Foreskin fibroblast (primary cell): ENCODE measurements at places on chromosomes 13 and 19.
A peak's percentile ranks its signal among the peaks of the same experiment; 100 is the strongest.

GRCh38 chr19:343941-344624 is 513 bp downstream of the MIER2 start:
- DNase-seq = peak; percentile 45

DNA sequence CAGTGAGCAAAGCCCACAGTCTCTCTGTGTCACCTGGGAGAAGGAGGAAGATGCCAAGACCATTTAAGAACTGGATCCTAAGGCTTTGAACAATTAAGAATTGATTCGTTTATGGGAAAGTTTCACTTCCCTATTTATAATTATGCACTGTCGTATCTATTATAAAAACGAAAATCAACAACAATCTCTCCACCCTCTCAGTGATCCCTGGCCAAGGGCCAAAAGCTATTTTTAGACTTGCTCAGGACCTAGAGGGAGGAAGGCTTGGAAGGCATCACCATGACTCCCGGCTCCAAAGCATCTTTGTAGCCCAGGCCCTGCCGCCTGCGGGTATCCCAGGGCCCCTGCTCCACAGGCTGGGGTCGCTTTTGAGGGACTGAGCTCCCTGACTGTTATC is 1.3 kb downstream of the RHPN2 start:
- peak; percentile 33 for DNase-seq

GRCh38 chr13:42333613-42334328 is 61.8 kb downstream of the AKAP11 start:
- DNase-seq = peak; percentile 42

GRCh38 chr19:2645826-2646225 is 56.7 kb downstream of the GNG7 start:
- DNase-seq = no peak

- DNase-seq = peak; percentile 95
Measured at GRCh38 chr19:53977991-53978731, 13.3 kb upstream of the CACNG6 start.

DNA sequence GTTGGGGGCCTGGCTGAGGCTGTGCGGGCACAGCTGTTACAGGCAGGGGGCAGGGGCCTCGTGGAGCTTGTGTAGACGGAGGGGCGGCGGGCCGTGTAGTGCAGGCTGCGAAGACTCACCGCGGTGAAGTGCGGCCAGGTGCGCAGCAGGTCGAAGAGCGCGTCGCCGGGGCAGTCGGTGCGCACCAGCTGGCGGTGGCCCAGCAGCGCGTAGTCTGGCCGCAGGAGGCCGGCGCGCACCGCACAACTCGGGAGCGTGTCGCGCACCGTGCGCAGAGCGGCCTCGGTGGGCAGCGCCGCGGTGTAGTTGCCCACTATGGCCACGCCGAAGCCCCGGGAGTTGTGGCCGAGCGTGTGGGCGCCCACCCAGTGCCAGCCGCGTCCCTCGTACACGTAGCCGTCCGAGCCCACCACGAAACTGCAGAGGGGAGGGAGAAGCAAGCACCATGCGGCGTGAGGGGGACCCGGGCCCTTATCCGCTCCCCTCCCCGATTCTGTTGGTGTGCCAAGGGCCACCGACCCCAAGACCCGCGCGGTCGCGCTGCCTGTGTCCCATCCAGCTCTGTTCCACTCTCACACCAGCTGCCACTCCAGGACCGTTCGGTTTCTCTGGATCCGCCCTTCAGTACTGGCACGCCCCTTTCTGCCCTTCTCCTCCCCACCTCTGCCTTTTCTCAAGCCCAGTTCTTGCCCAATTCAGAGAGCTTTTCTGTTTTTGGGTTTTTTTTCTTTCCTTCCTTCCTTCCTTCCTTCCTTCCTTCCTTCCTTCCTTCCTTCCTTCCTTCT is 5.4 kb upstream of the RASAL3 start:
- DNase-seq = no peak

DNA sequence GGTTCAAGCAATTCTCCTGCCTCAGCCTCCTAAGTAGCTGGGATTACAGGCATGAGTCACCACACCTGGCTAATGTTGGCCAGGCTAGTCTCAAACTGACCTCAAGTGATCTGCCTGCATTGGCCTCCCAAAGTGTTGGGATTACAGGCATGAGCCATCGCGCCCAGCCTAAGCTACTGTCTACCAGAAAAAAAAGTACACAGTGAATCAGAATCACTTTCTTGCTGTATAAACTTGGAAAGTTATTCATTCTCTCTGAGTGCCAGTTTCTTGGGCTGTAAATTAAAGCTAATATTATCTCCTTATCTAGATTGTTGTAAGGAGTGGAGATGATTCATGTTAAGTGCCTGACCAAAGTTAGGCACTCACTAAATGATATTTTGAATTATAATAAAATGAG is 242.8 kb downstream of the ENOX1 start:
- no peak for DNase-seq

DNA sequence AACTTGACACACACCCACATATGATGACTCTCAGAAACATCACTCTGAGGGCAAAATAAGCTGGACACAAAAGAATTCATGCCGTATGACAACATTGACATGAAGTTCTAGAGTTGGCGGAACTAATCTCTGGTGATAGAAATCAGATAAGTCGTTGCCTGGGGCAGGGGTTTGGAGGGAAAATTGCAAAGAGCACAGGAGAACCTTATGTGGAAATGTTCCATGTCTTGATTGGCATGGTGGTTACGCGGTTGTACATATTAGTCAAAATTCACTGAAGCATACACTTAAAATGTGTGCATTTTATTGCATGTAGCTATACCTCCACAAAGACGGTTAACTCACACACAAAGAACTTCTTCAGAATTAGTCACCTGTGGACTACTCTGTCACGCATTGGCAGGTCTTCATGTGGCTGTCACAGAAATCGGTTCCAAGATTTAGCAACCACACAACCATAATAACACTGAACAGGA is 137.8 kb upstream of the GJB6 start:
- DNase-seq = no peak

- no peak for DNase-seq
Measured at GRCh38 chr19:3605770-3606169, 905 bp downstream of the TBXA2R start.

DNA sequence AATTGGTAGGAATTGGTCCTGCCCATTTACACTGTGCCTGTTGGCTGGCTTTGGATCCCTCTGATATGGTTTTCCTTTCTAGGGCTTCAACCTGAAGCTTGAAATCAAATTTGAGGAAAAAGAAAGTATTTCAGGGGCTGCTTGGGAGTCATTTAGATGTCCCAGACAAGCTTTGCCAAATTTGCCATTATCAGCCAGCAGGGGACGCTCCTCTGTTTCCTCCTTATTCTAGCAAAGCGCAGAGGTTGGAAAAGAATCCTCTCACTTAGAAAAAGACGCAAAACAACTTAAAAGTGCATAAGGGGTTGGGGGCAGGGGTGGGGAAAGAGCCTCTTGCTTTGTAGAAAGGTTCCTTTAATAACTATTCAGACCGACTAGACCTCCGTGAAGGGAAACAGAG is 1211.1 kb upstream of the PCDH20 start:
- no peak for DNase-seq

DNA sequence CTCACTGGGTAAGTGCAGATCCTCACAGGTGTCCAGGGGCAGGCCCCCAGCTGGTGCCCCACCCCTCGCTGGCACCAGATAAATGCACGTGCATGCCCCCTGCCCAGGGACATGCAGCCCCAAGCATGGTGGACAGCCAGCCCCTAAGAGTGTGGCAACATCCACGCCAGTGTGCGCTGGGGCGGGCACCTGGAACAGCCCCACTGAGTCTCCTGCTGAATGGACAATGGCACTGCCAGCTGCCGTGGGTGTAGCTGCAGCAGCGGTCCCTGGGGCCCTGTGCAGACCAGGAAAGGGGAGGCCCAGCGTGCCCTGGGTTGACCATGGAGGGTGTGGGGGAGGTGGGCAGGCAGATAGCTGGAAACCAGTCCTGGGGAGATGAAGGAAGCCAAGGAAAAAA is 538.7 kb upstream of the SGCG start:
- DNase-seq = no peak

- no peak for DNase-seq
Measured at GRCh38 chr13:64130600-64130999, 2715.0 kb upstream of the PCDH20 start.

- peak; percentile 99 for DNase-seq
Measured at GRCh38 chr13:79936368-79937136, 404.4 kb downstream of the SPRY2 start.

DNA sequence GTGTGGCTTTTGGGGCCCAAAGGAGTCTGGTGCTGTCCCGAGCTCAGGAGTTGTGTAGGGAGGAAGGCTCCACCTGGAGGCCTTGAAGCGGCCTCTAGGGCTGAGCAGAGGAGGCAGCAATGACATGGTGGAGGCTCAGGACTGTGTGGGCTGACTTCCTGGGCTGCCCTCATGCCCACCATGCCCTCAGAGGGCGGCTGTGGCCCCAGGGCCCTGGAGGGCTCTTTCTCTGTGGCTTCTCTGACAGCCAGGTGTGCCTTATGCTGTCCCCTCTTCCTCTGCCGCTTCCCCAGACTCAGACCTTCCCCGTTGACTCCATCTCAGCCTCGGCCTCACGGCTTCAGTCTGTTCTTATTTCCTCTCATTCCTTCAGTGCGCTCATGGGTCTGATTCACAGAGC is 35.5 kb upstream of the ANKRD10 start:
- no peak for DNase-seq

DNA sequence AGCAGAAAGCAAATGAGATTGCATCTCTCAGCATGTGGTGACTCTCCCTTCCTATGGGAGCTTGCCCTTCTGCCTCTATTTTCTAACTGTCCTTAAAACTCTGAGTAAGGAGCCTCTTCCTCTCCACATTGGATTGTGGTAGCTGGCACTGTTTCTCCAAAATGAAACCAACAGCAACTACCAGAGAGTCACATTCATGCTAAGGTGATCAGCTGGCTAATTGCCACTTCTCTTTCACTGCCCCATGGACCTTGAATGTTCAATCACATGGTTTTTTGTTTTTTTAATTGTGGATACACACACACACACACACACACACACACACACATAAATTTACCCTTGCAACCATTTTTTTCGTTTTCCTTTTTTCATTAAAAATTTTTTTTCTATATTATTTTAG is 154.7 kb upstream of the TSC22D1 start:
- no peak for DNase-seq

DNA sequence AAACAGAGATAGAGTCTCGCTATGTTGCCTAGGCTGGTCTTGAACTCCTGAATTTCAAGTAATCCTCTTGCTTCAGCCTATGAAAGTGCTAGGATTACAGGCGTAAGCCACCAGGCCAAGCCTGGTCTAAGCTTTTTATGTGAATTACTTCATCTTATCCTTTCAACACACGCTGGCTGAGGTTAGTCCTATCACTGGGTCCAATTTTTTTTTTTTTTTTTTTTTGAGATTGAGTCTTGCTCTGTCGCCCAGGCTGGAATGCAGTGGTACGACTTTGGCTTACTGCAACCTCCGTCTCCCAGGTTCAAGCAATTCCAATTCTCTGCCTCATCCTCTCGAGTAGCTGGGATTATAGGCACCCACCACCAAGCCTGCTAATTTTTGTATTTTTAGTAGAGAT is 10.4 kb downstream of the MYO1F start:
- DNase-seq = no peak

GRCh38 chr13:110343241-110343865 is 36.3 kb downstream of the COL4A2 start:
- DNase-seq = no peak

DNA sequence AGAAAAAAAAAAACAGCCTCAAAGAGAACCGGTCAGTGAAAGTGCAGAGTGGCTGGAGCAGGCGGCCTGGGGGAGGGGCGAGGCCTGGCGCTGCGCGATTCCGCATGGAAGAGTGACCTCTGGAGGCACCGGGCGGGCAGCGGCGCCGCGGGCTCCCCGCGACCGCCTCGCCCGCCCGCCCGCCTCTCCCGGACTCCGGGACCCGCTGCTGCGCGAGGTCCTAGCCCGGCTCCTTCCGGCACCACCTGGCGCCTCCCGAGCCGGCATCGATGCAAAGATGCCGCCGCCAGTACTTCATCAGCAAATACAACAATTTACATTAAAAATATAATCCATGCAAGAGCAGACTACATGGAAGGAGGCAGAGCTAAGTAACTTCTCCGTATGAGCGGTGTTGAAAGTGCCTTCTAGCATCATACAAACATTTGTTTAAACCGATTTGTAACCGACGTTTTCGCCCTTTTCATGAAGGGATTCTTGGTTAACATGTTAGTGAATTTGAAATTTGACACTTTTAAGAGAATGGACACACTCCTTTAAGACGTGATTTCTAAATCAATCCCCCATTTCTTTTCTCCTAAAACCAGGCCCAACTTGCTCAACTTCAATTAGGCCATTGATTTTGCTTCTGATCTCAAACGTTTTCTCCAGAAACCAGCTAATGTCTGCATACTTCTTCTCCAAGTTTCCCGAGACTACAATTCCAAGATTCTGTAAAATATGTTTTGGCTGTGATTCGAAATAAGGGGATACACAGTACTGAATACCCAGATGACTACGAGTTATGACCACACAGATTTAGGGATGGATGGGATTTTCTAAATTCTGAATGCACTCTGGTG is 2.1 kb downstream of the EFNB2 start:
- peak; percentile 96 for DNase-seq

DNA sequence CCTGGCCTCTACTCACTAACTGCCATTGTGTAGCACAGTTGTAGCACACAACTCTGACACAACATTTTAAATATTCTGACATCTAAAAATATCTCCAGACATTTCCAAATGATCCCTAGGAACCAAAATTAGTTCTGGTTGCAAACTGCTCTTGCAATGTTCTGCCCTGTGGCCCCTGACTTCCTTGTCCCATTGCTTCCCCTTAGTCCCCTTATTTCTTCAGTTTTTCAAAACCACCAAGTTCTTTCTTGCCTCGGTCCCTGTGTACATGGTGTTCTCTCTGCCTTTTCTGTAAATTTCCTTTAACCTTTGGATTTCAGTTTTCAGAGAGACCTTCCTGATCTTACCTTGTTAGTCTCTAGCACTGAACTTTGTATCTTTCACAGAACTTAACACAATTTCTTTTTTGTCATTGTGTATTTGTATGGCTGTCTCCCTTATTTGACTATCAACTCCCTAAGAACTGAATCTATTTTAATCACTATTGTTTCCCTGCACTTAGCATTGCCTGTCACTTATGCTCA is 87.6 kb upstream of the MLNR start:
- no peak for DNase-seq

DNA sequence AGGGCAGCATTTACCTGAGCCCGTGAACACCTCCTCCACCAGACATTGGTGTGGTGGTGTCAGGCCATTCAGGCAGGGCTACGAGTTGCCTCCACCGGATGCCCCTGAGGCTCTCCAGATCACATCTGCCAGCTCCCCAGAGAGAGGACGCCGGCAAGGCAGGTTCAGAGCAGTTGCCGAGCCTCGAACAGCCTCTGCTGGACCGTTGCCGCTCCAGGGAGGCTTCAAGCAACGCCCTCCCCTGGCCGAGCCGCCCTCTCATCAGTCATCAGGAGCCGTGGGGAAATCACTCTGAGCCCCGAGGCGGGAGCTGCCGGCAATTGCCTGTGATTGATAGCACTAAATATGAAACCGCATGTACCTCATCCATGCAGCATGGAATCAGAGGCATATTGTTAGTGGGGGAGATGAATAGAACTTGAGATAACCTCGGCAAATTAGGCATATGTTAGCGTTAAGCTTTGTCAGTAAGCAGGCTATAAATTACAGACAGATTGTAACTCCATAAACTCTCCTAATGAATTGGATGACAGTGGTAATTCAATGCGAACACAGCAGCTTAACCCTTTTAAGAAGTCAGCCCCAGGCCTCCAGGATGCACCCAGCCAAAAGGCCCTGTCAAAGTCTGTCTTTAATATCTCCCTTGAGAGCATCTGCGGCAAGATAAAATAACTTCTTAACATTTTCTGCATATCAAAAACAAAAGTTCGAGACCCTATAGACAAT is 29.8 kb upstream of the SPACA7 start:
- DNase-seq = no peak
